ENCODE measurements at places on chromosomes 1 and 21.

- peak; percentile 28 for DNase-seq
Measured at GRCh38 chr1:32963746-32964460, 706 bp downstream of the RNF19B start.

GRCh38 chr1:199054694-199055093 is 415.9 kb downstream of the PTPRC start:
- no peak for DNase-seq

GRCh38 chr1:92934395-92935378 is 26.6 kb downstream of the DIPK1A start:
- DNase-seq: peak; percentile 79

DNA sequence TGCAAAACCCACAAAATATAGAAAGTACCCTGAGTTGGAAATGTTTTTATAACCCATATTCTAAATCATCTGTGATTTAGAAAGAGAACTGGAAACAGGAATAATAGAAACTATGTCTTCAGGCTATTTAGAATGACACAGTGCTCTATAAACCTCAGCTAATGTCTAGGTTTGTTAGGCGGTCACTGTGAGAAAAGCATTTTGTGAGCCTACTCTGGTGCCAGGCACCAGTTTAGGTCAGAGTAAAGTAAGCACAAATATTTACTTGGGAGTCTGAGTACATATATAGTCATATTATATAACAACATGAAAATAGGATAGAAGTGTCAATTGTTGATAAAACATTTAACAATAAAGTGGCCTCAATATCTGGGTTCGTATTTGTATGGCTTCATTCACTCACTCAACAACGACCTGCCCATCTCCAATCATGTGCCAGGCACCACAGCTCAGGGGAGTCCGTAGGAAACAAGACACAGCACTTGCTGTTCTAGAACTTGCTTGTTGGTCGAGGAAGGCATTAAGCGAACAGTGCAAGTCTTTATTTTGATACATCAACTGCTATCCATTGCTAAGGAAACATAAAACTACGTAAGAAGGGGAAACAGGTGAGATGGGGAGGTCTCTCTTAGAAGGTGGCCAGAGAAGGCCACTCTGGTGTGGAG is 37.2 kb downstream of the GNB1 start:
- DNase-seq: no peak

- DNase-seq: peak; percentile 73
Measured at GRCh38 chr1:41432481-41433280, 51.8 kb downstream of the EDN2 start.

- DNase-seq: no peak
Measured at GRCh38 chr21:30332681-30333080, 4.8 kb downstream of the KRTAP27-1 start.
